NCI-H345 (cell line): ENCODE measurements at places on chromosomes 12 and 14.
A peak's percentile ranks its signal among the peaks of the same experiment; 100 is the strongest.

- peak; percentile 82 for DNase-seq
Measured at GRCh38 chr14:105180592-105181548, at the start of gene NUDT14. TSS of gene NUDT14 (minus strand) at chr14:105181312. CDS start at chr14:105181209, 103 bp downstream.

GRCh38 chr12:127903146-127903545 is 363.8 kb upstream of the TMEM132C start:
- no peak for DNase-seq

GRCh38 chr12:19927661-19928060 is 440.7 kb upstream of the PDE3A start:
- no peak for DNase-seq

- peak; percentile 95 for DNase-seq
Measured at GRCh38 chr12:121466794-121467637, 67.1 kb downstream of the RNF34 start.

DNA sequence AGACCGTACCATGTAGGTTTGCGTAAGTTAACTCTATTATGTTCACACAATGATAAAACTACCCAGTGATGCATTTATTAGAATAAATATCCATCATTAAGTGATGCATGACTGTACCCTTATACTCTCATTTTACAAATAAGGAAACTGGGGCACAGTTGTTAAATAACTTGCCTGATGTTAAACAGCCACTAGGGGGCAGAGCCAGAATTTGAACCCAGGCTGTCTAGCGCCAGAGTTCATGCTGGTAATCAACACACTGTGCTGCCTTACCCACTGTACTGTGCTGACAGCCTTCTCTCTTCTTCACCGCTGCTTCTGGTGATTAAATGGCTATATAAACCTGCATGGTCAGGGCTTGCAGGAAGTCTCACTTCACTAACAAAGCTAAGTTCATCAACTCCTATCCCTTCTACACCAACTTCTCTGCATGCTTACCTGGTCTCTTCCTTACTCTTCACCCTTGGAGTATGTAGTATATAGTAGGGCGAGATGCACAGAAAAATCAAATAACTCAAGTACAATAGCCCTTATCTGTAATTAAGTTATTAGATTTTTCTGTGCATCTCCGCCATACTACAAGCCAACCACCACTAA is 43.6 kb upstream of the APPL2 start:
- peak; percentile 46 for DNase-seq

DNA sequence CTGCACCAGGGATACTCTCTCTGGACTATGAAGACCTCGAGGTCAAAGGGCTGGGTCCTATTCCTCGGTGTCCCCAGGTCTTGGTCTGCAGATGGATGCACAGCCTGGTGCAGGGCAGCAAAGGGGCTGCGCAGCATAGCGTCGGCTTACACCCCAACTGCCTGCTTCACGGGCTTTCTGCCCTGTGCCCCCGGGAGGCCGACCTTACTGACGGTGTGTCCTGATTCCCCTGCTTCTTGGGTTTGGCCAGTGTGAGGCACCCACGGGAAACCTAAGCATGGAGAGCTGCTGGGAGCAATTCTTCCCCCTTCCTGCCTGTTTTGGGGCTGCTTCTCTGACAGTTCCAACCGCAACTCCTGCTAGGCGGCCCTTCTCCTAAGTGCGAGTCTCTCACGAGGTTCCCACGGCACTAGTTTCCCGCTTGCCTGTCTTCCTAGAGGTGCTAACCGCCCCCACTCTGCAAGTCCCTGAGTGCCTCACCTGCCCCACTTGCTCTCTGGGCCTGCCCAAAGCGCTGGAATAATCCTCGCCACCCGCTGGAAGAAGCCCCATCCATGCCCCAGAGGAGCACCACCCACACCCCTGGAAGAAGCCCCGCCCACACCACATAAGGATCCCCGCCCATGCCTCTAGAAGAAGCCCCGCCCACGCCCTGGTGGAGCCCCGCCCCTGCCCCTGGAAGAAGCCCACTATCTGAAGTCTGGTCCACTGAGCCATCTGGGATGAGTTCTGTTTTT is 54.0 kb downstream of the PRIMA1 start:
- DNase-seq, result no peak

GRCh38 chr12:120110550-120111501 is 5.7 kb downstream of the RAB35 start:
- no peak for DNase-seq

DNA sequence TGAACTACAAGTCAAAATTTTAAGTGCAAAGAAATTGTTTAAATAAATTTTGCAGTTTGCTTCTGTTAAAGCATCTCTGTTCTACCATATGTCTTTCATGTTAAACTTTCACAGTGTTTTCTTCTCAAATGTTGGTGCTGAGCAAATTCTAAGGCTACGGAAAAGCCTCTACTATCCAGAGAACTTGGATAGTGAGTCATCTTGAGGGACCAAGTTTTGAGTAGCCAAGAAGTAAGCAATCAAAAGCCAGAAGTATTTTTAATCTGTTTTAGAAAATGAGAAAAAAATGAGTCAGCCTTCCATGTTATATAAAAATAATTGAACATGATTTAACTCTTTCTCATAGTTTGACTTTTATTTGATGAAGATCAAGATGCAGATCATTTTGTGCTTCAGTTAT is 3.3 kb downstream of the BRMS1L start:
- DNase-seq, result no peak

GRCh38 chr12:5073054-5073453 is 29.4 kb downstream of the KCNA5 start:
- no peak for DNase-seq

DNA sequence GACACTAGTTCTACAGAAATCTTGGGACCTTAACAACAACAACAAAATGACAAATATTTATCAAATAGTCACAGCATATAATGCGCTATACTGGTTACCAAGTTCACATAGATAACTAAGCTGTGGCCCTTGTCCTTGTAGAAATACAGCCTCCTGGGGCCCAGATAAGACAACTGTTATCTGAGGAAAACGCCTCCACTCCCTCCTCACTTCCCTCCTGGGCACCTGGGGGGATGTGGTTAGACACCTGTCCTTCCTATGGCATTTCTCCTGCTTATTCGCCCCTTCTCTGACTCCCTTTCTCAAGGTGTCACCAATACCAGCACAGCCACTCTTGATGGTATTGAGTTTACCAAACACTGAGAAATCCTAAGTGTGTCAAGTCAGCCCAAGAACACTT is 419.4 kb downstream of the RAD51B start:
- no peak for DNase-seq

- no peak for DNase-seq
Measured at GRCh38 chr14:99879401-99880295, 86.4 kb downstream of the EML1 start.

DNA sequence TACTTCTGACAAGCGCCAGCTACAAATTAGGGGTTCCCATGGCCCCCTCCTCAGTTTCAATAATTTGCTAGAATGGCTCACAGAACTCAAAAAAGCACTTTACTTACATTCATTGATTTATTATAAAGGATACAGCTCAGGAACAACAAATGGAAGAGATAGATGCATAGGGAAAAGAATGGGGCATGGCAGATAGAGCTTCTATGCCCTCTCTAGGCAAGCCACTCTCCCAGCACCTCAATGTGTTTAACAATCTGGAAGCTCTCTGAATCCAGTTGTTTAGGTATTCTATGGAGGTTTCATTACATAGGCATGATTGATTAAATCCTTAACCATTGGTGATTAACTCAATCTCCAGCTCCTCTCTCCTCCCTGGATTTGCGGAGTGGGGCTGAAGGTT is 184.5 kb upstream of the DAAM1 start:
- DNase-seq, result no peak

GRCh38 chr14:68397371-68397811 is 395.5 kb downstream of the ZFP36L1 start:
- no peak for DNase-seq

DNA sequence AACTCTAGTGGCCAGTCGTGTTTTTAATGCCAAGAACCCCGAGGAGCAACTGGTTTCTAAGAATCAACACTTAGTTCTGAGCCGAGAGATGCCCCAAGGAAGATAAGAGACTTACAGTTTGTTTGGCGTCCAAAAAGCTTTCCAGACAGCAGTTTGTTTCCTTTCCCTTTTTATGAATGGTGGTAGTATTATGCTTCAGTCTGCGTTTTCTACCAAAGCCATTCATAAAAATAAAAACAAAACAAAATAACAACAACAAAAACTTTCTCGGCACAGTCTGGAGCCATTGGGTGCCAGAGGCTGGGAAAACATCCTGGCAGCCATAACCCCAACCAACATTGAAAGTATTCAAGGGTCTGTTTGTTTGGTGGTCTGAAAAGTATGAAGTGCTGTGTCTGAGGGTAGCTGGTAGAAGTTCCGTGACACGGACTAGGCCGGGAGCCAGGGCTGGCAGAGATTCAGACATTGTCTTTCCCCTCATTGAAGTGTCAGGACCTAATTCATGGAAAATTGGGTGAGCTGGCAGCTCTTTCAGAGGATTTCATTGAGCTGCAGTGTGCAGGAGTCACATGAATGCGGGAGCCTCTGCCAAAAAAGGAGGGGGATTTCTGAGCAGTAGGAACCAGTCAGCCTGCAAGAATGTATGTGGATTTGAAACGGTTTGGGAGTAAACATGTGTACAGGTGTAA is 124.2 kb downstream of the HMGA2 start:
- peak; percentile 2 for DNase-seq

GRCh38 chr14:31275731-31276130 is 68.1 kb upstream of the HECTD1 start:
- no peak for DNase-seq

GRCh38 chr12:5264006-5264405 is 167.9 kb upstream of the NTF3 start:
- DNase-seq, result peak; percentile 21

GRCh38 chr12:67222302-67222701 is 46.9 kb upstream of the CAND1 start:
- DNase-seq, result peak; percentile 21

GRCh38 chr12:68403296-68403695 is 71.1 kb upstream of the MDM1 start:
- DNase-seq, result no peak
